NB4 (cell line): ENCODE measurements at places on chromosomes 5 and 9.

DNA sequence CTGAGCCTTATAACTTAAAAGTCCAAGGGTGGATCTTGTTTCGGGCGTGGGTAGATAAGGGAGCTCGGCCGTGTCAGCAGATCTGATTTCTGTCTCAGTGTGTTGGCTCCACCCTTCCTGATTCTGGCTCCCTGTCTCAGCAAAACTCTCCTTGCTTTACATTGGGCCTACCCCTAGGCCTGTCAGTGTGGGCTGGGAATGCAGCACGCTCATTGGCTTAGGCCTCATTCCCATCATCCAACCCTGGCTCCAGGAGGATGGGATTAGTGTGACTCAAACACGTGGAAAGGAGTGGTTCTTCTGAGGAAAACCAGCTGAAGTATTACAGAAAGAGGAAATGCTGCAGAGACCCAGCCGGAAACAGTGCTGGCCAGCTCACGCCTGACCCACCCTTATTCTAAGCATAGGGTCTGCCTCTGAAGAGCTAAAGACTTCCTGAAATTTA, 59.9 kb downstream of the ZFAND5 start:
- peak; percentile 89 for DNase-seq

GRCh38 chr5:139955053-139955605, 88.0 kb downstream of the NRG2 start:
- DNase-seq = no peak

DNA sequence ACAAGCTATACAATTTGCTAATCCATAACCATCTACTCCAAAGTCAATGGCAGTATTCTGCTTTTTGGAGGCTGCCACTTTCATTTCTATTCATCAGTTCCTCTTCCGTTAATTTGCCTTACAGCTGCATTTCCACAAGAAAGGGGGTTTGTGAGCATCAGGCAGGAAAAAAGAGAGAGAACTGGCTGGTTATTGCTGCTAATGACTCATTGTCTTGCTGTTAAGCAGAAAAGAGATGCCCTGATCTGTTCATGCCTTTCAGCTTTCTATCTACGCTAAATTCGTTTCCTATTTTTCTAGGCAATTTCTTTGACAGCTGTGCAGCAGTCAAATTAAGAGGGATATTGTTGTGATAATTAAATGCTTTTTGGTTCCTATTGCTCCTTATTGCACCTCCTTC, 65.9 kb upstream of the GNAQ start:
- DNase-seq = peak; percentile 86

- DNase-seq = peak; percentile 43
Observed at GRCh38 chr9:114588210-114588609, 641 bp downstream of the ATP6V1G1 start.

DNA sequence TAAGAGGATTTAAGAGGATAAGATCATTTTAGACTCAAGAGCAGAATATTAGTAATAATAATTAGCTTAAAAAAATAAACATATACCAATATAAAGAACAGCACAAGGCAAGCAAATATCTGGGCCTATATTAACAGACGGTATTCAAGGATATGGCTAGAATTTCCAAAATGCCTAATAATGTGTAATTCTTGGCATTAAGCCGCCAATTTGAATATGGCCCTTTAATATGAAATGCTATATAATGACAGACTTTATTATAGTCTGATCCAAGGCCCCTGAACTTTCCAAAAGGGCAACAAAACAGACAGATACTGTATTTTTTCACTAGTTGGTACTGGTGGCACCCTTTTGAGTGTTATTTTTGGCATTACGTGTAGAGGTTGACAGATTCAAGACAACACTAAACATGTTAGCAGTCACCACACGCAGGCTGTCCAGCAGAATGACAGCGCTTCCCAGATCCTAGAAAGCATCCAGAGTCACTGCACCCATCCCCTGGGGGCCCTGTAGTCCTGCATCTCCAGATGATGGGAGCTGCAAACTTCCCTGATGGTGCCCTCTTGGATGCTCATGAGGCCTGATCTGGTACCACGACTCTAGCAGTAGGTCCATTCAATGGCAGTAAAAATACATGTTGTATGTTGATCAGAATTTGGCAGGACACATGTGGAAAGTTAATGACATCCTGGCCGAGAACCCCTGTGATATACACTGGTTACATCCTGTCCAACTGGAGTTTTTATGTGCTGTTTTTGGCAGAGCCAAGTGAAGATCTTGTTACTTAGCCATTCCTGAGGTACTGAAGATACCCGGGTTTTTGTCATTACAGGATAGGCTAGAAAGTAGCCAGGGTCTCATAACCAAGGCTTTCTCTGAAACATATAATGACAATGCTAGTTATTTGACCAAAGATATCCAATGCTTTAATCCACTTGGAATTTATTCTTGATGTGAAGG, 1.7 kb upstream of the ABL1 start:
- no peak for DNase-seq

DNA sequence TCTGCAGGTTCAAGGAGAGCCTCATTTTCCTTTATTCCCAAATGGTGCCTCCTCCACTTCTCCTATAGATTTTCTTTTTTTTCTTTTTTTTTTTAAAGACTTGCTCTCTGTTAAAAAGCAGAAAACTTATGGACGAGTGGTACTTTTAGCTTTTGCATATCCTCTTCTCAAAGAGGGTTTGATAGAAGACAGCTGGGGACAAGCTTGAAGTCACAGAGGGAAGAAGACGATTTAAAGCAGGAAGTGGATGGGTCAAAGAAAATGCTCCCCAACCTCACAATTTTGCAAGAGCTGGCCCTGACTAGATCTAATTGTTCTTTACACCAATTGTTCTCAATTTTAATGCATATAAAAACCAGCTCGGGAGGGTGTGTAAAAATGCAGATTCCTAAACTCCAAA, 48.9 kb downstream of the APBA1 start:
- peak; percentile 5 for DNase-seq

DNA sequence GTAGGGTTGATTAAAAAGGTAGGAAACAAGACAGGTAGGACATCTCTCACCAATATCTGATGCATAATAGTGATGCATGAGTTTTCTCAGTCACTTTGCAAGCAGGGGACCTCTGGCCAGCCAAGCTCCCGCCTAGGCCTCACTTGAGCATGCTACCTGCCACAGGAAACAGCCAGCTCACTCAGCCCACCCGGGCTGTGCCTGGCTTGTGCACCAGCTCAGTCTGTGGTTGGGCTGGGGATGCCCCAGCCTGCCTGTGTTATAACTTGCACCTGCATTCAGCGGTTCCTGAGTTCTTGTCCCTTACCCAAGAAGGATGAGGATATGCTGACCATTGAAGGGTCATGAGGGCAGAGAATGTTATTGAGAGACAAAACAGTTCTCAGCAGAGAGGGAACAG, 172.8 kb upstream of the PLCXD3 start:
- no peak for DNase-seq

DNA sequence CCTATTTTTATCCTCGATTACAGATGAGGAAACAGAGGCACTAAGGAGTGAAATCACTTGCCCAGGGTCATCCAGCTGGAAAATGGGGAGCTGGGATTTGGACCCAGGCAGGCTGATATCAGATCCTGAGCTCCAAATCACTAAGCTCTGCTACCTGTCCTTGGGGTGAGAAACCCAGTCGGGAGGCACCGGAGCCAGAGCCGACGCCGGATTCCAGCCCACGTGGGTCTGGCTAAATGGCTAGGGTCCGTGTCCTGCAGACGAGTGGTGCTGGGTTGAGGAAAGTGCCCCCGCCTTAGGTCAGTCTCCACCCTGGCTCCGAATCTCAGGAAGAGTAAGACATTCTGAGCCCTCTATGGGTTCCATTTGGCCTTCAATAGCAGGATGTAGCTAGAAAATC, 61.3 kb upstream of the GGTA1 start:
- DNase-seq = no peak

DNA sequence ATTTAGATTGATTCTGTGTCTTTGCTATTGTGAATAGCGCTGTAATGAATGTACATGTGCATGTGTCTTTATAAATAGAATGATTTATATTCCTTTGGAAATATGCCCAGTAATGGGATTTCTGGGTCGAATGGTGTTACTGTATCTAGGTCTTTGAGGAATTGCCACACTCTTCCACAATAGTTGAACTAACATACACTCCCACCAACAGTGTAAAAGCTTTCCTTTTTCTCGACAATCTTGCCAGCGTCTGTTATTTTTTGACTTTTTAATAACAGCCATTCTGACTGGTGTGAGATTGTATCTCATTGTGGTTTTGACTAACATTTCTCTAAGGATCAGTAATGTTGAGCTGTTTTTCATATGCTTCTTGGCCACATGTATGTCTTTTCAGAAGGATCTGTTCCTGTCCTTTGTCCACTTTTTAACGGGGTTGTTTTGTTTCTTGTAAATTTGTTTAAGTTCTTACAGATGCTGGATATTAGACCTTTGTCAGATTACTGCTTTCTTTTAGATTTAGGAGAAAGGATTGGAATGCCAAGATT, 125.0 kb upstream of the NR5A1 start:
- no peak for DNase-seq

DNA sequence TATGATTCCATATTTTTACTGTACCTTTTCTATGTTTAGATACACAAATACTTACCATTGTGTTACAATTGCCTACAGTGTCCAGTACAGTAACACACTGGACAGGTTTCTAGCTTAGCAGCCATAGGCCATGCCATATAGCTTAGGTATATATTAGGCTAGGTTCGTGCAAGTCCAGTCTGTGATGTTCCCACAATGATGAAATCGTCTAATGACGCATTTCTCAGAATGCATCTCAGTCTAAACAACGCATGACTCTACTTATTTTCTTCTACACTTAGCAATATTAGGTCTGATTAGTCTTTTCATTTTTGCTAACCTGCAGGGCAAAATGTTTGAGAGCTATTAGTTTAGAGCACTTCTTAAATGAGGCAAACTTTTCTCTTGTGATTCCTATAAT, 22.7 kb downstream of the OR2S2 start:
- DNase-seq = no peak

DNA sequence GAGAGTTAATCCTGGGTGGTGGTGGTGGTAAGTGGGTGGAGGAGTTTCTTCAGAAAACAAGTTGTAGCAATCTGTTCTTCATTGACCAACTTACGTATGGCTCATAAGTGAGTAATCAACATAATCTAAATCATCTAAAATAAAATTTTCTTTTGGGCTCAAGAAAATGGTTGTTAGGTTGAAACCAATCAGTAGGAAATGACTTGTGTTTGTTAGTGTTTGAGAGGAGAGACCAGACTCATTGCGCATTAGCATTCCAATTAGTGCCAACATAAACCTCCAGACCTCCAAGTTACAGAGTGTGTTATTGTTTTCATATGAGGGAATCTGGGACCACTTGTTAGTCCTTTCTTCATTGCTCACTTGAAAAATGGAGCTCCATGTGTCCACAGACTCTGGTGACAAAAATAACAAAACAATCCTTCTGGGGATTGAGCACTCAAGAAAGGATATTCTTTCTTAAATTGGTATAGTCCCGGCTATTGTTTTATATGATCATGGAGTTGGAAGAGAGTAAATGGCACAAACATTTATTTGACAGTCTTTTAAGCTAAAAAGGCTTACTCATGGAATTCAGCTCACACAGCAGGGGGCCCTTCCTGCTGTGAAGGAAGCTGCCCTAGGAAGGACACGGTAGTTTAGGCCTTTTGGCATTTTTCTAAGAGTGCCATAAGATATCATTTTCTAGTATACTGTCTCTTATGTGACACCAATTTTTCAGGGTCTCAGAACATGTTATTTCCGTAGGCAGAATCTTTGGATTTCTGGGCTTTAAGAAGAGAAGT, 441.1 kb downstream of the EBF1 start:
- DNase-seq = no peak

DNA sequence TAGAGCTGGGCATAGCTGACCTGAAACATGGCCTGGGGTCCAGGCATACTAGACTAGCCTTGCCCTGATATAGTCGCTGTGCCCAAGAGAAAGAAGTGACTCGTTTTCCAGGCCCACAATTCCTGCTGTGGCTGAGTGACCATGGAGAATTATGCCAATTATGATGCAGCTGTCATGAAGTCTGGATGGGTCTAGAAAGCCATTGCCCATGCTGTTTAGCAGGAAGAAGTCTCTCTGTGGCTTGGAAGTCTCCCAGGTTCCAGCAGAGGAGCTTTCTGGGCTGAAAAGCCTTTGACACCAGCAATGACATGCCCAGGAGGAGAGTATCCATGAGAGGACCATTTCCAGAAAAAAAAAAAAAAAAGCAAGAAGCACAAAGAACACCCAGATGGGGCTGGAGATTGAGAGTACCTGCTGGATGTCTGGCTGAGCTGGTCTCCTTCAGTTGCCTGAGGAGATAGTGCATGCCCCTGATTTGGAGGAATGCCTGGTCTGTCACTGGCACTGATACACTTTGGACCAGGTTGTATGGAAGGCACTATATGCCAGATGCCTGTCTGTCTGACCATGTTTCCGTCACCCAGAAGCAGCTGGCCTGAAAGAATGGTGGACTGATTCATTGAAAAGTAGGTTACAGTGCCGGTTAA, 128.0 kb upstream of the EPB41L4A start:
- no peak for DNase-seq

- peak; percentile 41 for DNase-seq
Observed at GRCh38 chr5:17132444-17133083, 84.9 kb upstream of the BASP1 start.

- DNase-seq = peak; percentile 10
Observed at GRCh38 chr5:142059304-142059940, 46.6 kb upstream of the GNPDA1 start.

DNA sequence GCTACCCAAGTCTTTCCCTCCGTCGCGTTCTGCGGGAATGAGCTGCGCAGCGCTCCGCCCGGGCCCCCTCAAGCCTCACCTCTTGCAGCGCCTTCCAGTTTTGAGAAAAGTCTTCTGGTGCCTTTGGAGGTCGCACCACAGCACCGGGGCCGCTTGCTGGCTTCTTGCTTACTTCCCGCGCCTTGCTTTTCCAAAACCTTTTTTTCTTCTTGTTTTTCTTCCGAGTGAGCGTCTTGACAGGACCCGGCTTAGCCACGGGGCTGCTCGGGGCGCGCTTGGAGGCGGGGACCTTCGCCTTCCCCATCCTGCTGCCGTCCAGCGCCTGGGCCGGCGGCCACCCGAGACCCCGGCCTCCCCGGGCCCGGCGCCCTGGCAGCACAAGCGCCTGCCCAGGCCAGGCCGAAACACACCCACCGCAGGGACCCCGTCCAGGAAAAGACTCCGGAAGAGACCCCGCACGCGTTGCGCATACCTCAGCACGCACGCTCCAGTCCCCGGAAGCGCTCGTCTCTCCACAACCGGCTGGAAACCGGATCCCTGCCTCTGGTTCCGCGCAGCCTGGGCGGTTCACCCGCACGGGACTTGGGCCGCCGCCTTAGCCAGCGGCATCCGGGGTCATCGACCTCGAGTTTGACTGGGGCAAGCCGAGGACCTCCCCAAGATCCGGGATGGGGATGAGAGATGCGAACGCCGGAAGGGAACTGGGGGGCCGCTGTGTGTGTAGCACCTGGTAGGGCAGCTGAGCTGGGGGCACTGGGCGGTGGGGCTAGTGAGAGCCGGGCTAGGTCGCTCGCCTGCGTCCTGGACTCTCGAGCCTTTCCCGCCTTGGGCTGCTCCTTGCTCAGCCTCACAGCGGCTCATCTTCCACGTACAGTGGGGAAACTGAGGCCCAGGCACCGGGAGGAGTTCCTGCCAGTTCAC, at the start of gene REXO4:
Gene REXO4 (minus strand): TSS at position 470 of the 921 bp plus-strand sequence. CDS start 166 bp downstream, at position 304.
- DNase-seq = peak; percentile 95

DNA sequence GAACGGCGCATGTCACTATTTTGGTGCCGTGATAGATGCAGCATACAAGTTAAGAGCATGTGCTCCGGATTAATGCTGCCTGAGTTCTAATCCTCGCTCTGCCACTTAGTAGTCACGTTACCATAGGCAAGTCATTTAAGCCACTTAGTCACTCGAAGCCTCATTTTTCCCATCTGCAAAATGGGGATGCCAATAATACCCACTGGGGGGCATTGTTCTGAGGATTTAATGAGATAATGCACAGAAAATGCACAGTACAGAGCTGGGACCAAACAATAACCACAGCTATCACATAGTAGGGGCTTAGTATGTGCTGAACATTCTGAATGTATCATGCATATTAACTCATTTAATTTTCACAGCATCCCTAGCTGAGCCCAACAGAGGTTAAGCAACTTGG, 9.1 kb downstream of the NIPAL4 start:
- no peak for DNase-seq
